Left cardiac atrium (tissue), 4 donors: ENCODE measurements at places on chromosomes 2 and 18. TPM values are rescaled to one million over a fixed set of nuclear protein-coding genes. Genes with fewer than 3 reads are reported as not detected.

FEV gene
- not detected for total RNA-seq

CRYGC gene
- total RNA-seq, result not detected

- DNase-seq, result peak; percentile 25
Measured at GRCh38 chr18:21672521-21673267, 31.9 kb downstream of the ABHD3 start.

GRCh38 chr2:218896501-218897393 lies 16.1 kb downstream of the WNT10A start:
- no peak for DNase-seq

GRCh38 chr18:8389391-8390340 lies 219.6 kb upstream of the RAB12 start:
- DNase-seq, result peak; percentile 64
